Sigmoid colon (tissue), 7 donors: ENCODE measurements at places on chromosomes 4 and X. TPM values are rescaled to one million over a fixed set of nuclear protein-coding genes. Genes with fewer than 3 reads are reported as not detected.
A peak's percentile ranks its signal among the peaks of the same experiment; 100 is the strongest.

DNA sequence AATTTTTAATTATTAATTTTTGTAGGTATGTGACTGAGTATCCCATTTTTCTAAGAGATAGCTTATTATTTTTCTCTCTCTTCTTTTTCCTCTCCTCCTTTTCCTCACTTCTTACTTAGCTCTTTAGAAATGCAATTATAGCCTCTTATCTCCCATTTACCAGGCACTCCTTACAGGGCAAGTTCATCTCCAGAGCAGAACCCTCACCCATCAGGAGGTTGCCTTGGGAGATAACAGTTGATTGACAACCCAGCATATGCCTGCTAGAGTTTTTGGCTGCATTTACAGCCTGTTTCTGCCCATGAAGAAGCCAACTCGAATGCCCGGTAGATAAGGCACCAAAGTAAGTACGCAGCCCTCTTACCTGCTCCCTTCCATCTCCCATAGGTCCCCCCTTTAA, 572.9 kb upstream of the ZFP42 start:
- no peak for DNase-seq

DNA sequence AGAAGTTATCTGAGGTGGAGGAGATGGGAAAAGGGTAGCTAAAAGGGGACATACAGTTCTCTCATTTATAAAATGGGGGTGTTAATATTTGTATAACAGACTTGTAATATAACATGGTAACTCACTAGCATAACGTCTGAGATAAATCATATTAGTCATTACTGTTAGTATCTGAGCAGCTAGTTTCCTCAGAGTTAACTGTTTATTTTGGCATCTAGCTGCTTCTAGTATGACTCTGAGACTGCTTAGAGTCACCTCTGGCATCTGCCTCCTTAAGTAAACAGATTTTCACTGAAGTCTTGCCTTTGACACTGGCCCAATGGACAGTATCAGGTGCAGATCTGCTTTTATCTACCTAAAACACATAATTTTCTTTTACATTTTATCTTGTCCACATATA, 58.1 kb downstream of the SLC30A9 start:
- no peak for DNase-seq

DNA sequence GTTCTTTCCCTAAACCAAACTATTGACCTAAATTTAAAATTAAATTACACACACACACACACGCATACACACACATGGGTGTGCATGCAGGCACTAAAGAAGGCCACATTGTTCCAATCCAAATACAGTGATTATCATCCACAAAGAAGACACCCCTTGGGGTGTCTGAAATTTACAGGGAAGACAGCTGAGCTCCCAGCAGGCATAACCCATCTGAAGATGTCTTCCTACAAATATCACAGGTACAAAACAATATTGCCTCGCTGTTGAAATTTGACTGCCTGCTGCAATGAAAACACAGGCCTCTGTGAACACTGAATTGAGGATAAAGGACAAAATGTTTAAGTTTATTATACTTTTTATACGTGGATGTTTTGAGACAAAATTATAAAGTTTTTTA, 50.2 kb upstream of the SLC7A11 start:
- DNase-seq = no peak

- DNase-seq = no peak
Observed at GRCh38 chr4:54082168-54082567, 17.8 kb upstream of the CHIC2 start.

GRCh38 chr4:120839334-120839973, 83.1 kb downstream of the PRDM5 start:
- DNase-seq = no peak

DNA sequence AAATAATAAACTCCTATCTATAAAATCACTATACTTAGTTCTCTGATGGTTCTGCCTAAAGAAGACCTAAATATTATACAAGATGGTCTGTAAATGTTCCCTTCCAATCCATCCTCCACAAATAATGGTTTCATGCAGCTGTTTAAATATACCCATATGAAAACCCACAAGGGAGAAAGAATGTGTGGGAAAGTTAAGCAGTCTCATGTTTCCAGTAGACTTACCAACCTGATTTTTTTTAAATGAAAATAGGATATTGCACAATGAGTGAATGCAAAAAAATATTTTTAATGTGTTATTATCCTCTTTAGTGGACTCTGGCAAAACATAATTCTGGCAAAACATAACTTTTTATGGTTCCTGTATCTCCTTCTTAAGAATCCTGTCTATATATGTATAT, 23.3 kb downstream of the CAMK2D start:
- no peak for DNase-seq

DNA sequence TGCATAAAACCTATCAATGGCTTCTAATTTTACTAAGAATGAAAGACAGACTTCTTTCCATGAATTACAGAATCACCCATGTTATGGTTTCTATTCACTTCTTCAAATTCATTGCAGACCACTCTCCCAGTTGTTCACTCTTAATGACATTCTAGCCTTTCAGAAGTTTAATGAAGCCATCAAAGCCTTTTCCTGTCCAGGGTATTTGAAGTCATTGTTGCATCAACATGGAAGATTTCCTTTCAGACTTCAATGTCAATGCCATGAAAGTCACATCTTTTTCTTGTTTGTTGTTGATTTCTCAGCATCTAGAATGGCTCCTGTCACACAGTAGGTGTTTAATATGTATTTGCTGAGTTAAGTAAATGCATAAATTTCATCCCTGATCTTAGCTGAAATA, 48.1 kb upstream of the ARSJ start:
- no peak for DNase-seq

DNA sequence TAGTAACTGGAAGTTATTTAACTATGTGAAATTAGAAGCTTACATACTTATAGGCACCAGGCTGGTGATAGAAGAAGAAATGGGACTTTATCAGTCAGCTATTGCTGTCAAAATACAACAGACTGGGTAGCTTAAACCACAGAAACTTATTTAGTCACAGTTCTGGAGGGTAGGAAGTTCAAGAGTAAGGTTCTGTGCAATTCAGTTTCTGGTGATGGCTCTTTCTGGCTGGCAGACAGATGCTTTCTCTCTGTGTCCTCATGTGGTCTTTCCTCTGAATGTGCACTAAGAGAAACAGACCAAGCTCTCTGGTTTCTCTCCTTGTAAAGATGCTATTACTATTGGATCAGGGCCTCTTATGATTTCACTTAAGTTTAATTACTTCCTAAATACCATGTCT, 92.1 kb upstream of the ANKRD50 start:
- DNase-seq = no peak

DNA sequence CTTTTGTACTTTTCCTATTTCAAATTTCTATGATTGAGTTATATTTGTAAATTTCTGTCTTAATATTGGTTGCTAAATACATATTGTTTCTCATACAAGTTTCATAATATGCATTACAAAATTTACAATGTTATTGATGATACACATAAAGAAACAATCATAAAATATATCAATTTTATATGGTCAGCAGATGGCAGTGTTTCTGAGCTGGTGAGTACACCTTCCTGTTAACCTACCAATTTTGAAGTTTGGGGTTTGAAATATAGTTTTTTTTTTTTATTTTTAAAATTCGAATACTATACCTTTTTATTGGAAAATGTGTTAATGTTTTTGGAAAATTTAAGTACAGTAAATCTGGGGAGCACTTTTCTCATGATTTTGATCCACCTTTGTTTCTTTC, 1953.1 kb upstream of the ADGRL3 start:
- DNase-seq = no peak

DNA sequence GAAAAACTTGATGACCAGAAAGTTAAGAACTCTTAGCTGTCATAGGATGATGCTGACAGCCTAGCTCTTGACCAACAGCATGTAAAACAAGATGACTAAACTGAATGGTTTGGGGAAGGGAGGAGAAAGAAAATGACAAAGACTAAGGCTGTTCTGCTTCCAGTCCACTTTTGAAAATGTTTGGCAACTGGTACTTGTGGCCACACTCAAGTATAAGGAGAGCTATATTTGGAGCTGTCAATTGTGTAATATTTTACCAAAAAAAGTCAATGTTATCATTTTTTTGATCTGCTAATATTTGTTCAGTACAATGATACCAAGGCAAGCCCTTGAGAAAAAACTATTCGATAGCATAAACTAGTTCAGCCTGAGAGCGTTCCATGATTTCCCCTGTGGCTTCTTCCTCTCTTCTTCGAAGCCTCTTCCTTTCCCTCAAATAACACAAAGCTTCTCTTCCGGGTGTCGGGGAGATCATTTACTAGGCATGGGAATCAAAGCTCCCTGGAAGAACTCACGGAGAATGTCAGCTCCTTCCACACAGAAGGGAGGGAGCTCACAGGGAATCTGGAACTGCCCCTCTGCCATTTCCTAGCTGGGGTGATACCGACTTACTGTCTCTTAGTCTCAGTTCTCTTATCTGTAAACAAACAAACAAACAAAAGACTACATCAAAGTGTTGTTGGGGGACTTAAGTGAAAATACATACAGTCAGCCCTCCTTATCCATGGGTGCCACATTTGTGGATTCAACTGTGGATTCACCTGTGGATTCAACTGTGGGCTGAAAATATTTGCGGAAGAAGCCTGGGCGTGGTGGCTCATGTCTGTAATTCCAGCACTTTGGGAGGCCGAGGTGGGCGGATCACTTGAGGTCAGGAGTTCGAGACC, 82.6 kb downstream of the SCD5 start:
- no peak for DNase-seq

GRCh38 chr4:87633243-87633642, 16.8 kb upstream of the DMP1 start:
- DNase-seq = no peak

- DNase-seq = no peak
Observed at GRCh38 chr4:147368948-147369347, 111.9 kb upstream of the EDNRA start.

DNA sequence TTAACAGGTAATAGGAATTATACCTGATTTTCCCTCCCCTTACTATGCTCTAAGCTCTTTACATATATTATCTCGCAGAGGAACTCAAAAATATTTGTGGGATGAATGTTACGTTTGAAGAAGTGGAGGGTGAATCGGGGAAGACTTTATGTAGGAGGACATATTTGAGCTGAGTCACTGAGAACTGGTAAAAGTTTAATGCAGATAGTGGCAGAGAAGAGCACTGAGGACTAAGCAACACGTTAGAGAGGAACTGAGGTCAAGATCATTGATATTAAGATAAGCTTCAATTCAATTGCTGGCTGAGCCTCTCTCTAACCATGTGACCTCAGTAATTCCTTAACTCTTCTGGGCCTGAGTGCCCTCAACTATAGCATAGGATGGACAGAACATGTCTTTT, 26.4 kb upstream of the ELOVL6 start:
- DNase-seq = no peak

GRCh38 chr4:39987485-39987884, 9.8 kb upstream of the PDS5A start:
- no peak for DNase-seq

DNA sequence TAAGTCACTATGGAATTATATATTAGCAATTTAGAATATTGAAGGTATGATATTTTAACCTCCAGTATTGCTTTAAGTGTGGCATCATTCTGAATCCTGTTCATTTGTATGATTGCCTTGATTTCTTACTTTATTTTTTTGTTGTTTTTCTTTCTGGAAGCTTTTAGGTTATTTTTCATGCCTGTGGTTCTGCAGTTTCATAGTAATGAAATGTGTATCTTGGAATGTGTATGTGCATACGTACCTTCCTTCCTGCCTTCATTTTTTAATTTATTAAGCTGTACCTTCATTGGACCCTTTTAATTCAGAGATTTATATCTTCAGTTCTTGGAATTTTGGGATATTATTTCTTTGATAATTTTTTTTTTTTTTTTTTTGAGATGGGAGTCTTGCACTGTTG, 22.1 kb downstream of the CPEB2 start:
- DNase-seq = no peak

DNA sequence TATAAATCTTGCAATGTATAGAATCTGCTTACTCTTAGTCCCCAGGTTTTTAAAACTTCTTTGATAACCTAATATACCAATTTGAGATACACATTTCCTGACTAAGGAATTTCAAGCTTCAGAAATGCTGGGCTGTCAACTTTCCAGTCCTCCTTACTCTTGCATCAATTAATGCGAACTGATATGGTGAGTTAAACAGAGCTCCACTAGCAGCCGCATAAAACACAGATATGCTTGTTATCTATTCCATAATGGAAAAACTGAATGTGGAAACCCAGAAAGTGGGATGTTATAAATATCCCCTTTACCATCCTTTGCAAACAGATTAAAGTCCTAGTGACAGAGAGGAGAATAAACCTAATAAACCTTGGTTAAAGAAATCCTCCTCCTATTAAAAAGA, 1913.7 kb downstream of the STIM2 start:
- no peak for DNase-seq

DNA sequence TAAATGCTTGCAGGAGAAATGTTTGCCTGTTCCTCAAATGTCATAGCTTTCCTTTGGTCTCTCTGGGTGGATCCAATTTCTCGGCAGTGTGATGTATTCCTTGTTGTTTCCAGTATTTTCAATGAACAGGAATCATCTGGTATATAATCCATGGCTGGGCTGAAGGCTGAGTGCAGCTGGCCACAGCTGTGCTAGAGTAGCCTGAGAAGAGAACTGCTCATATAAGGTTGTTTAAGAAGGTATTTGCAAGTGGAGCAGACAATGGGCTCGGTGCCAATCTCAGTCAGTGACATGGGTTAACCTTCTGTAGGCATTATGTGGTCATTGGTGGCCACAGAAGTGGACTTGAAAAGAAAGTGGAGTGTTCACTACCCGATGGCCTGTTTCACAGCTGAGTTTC, 390.3 kb downstream of the SPRY1 start:
- DNase-seq = peak; percentile 83

DNA sequence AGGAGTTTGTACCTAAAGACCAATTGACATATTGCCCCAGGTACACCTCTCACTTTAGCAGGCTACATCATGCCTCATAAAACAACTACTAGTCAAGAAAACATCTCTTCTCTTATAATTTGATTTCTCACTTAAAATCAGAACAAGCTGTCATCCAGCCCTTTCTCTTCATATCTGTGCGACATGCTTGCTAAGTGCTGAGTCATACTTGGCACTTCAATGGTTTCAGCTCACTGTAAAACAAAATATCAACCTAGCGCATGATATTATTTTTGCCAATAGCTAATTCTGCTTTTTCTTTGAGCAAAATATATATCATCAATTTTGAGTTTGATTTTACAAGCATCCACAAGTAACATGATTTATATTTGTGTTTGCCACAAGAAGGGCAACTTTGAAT, 27.9 kb upstream of the FUNDC1 start:
- DNase-seq = no peak

FAM9B gene
- total RNA-seq = not detected

CD38 gene
- 2.2 TPM for total RNA-seq

GPC3 gene
- total RNA-seq = 6.9 TPM

ATP1B4 gene
- total RNA-seq = not detected

ZMAT1 gene
- 12.5 TPM for total RNA-seq

MED28 gene
- 17.1 TPM for total RNA-seq

SETD7 gene
- total RNA-seq = 79.2 TPM

ARHGAP36 gene
- total RNA-seq = not detected

NSG1 gene
- 6.8 TPM for total RNA-seq

TMEM271 gene
- not detected for total RNA-seq

SATL1 gene
- not detected for total RNA-seq
